Aorta (tissue), 5 donors: ENCODE measurements at places on chromosomes 6 and 20.
A peak's percentile ranks its signal among the peaks of the same experiment; 100 is the strongest.

DNA sequence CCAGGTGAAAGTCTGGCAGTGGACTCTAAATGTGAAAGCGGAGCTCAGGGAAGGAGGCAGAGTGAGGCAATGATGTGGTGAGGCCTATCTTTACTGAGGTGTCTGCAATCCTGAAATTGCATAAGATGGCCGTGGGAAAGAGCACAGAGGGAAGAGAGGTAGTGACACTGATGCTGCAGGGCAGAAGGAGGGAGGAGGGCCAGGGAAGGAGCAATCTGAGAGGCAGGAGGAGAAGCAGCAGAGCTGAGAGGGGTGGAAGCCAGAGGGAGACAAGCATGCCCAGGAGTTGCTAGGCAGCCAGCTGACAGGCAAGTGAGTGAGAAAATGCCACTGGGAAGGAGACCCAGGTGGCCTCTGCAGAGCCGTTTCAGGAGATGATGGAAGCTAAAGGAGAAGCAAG is 97.4 kb upstream of the CNR1 start:
- DNase-seq = no peak

GRCh38 chr6:120320481-120321162 is 971.1 kb upstream of the MAN1A1 start:
- DNase-seq = no peak

GRCh38 chr20:50572938-50573777 is 63.0 kb downstream of the PTPN1 start:
- DNase-seq = peak; percentile 86

DNA sequence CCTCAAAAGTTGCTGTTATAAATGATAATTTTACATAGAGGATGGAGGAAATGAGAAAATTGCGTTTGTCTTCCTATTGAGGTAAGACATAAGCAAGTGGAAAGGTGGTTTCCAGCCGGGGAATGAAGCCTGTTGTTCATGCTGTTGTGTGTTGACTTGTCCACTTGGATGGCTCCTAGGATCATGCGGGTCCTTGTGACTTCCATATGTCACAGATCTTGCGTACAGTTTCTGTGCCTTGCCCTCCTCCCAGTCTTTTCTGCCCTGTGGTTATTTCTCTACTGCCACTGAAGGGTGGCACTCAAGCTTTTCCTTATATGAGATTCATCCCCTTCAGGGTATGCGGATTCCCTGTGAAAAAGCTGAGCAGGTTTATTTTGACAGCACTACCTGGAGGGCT is 116.6 kb downstream of the CARMIL1 start:
- no peak for DNase-seq

GRCh38 chr6:26426691-26427450 is 13.4 kb upstream of the BTN3A3 start:
- DNase-seq = no peak

- no peak for DNase-seq
Measured at GRCh38 chr6:153503810-153504209, 372.7 kb upstream of the RGS17 start.

GRCh38 chr6:100203400-100203799 is 209.4 kb upstream of the MCHR2 start:
- no peak for DNase-seq

GRCh38 chr6:52551483-52552277 is 25.2 kb downstream of the TRAM2 start:
- peak; percentile 90 for DNase-seq

DNA sequence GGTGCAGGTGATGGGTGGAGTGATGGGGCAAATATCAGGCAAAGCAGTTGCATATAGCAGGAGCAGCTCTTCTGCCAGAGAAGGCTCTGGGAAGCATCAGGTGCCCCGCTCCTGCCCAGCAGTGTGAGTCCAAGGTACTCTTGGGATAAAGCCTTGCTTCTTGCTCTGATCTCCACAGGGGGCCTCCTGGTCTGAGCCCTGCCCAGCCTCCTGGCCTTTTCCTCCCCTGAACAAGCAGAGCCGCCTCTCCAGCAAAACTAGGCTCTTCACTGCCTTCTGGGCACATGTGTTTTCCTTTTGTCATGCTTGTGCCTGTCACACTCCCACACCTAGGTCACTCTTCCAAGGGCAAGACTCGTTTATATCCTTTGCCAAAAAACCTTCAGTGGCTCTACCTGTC is 34.3 kb downstream of the SIRPA start:
- DNase-seq = no peak

DNA sequence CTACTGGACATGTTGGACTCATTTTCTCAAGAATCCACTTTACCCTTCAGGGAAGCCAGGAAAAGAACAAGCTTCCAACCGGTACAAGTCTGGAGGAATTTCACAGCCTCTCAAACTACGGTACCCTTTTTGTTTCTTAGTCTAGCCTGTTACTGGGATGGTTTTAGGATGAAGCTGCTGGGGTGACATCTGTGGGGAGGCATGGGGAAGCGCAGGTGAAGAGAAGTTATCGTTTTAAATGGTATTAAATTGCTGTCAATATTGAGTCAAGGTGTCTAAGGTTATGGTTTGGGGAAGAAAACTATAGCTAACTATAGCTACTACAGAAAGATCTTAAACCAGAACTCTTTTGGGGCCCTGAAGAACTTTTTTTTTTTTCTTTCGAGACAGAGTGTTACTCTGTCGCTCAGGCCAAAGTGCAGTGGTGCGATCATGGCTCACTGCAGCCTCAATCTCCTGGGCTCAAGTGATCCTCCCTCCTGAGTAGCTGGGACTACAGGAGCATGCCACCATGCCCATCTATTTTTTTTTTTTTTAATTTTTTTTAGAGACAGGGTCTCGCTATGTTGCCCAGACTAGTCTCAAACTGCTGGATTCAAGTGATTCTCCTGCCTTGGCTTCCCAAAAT is 128.7 kb downstream of the RIN2 start:
- DNase-seq = no peak

DNA sequence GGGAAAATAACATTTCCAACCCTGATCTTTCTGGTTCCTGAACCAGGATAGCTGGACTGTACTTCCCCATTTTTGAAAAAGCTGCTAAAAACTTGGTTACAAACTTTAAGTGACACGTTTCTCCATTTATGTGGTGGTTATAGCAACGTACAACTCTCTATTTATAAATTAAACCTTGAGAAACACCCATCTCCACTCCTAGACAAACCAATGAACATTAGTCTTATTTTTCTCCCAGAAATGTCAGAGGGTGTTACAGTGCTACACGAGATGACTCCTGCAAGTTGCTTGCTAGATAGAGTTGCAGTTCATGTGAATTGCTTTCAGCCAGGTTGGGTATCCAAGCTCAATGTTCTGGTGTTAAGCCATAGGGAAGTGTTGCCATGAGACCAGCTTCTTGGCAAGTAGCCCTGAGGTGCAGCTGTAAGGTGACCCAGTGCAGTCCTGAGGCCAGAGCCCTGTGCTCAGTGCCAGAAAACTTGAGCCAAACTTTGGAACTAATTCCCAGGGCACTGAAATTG is 51.3 kb upstream of the REV3L start:
- no peak for DNase-seq

DNA sequence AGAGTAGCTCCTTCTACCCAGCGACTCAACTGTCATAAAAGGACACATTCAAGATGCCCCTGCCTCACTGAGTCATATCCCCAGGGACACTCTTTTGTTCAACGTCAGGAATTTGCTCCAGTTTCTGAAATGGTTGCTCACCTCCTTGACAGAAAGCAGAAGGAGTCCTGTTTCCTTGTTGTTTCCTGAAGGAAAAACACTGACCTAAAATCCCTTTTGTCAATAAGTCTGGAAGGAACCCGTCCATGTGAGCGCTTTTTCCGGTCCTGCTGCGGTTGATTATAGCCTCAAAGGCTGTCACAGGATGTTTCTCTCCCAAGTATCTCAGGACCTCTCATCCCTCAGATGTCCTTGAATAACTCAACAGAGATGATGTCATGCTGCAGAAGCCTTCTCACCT is 113.6 kb upstream of the PLEKHG1 start:
- no peak for DNase-seq

- no peak for DNase-seq
Measured at GRCh38 chr6:125888989-125889656, 67.4 kb upstream of the HINT3 start.

DNA sequence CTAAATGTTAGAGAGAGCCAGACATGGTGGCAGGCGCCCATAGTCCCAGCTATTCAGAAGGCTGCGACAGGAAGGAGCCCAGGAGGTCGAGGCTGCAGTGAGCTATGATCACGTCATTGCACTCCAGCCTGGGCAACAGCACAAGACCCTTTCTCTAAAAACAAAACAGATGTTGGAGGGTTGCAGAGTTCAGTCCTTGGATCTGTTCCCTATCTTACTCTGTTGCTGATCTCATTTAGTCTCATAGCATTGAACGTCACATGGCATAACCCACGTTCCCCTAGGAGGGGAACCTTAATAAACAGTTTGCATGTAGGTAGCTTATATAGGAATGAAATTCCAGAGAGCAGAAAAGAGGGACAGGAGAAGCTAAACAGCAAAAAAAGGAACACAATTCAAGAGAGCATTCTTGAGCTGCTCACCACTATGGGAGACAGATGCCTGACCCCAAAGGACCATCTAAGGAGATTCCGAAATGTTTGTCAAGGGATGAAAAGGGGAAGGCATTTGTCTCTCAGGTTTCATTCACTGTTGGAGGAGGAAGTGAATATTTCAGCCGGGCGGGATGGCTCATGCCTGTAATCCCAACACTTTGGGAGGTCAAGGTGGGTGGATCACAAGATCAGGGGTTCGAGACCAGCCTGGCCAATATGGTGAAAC is 54.6 kb upstream of the PIM1 start:
- DNase-seq = no peak

DNA sequence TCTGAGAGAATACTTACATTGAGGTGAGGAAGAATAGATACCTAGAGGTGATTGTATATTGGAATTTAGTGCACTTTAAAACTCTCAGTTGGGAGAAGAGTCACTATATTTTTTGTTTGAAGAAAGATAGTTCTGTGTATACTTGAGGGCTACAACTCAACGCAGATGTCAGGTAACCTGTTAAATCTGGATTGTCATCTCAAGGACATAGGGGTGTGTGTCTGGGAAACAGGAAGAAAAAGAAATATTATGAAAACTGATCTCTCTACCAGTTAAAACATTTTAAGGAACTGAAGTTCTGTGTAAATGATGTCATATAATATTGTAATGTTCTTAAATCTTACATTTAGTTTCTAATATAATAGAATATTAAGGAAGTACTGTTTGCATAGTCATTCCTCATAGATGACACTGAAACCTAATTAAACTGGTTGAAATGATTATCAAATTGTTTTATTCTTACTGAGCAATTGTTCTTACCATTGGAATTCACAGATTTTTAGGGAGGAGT is 86.2 kb downstream of the SMAP1 start:
- no peak for DNase-seq

GRCh38 chr6:45808042-45808645 is 207.5 kb downstream of the CLIC5 start:
- DNase-seq = no peak

- DNase-seq = no peak
Measured at GRCh38 chr6:149446791-149447376, 37.9 kb downstream of the ZC3H12D start.

DNA sequence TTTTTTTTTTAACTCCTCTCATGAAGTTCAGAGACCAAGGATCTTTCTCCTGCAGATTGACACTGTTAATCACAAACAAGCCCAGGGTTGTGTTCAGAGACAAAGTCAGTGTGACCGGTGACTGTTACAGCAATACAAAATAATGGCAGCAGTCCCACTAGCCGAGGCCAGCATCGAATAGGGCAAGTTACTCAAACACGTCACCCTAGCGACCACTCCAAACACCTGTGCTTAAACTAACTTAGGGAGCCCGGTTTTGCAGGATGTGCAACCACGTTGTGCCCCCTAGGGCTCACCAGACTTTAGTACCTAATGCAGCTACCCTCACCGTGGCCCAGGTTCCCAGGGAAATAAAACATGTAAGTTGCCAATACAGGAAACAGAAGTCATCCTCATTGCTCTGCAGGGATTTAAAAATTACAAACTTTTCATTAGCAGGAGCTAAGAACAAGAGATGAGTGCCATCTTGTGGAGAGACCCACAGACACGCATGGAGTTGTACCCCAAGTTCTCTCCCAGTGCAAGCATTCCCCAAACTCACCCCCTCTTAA is 38.1 kb downstream of the FAM50B start:
- no peak for DNase-seq

DNA sequence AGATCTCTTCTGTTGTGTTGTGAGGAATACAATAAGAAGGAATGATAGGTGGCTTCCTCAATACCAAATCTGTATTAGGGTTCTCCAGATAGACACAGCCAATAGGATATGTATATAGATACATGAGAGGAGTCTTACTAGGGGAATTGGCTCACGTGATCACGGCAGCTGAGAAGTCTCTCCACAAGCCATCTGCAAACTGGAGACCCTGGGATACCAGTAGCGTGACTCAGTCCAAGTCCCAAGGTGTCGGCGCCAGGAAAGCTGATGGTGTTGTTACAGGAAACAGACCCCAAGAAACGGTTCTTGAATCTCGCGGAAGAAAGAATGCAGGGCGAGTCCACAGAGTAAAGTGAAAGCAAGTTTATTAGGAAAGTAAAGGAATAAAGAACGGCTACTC is 61.4 kb downstream of the SYTL3 start:
- no peak for DNase-seq

- no peak for DNase-seq
Measured at GRCh38 chr20:44587035-44587980, 4.9 kb downstream of the PKIG start.

DNA sequence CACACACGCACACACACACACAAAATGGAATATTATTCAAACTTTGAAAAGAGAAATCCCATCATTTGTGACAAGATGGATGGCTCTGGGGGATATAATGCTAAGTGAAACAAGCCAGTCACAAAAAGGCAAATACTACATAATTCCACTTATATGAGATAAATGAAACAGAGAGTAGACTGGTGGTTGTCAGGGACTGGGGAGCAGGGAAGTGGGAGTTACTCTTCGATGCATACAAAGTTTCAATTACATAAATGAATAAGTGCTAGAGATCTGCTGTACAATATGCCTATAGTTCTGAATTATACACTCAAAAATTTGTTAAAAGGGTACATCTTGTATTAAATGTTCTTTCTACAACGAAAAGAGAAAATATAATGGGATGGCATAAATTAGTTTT is 58.1 kb upstream of the PLN start:
- DNase-seq = no peak

GRCh38 chr6:75579951-75580350 is 21.7 kb upstream of the SENP6 start:
- DNase-seq = no peak

- no peak for DNase-seq
Measured at GRCh38 chr20:23773127-23773526, 22.4 kb upstream of the CST1 start.

- no peak for DNase-seq
Measured at GRCh38 chr6:23650676-23651075, 475.3 kb upstream of the NRSN1 start.

DNA sequence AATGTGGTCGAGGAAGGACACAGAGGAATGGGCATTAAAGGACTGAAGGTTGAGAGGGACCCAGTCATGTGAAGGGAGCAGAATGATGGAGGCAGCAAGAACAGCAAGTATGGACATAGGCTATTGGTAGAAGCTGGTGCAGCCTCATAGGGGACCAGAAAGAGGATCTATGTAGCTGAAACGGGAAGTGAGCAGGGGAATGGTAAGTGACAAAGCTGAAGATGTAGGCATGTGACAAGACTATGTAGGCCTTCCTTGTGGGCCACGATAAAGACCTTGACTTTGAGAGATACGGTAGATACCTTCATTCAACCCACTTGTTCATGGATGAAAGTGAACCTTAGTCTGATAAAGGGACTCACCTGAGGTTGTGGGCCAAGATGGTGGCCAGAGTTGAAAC is 3.5 kb downstream of the CTNNBL1 start:
- no peak for DNase-seq
